ENCODE measurements at places on chromosomes 5 and 9.

GRCh38 chr5:178606269-178606668, 16.1 kb upstream of the COL23A1 start:
- no peak for DNase-seq

DNA sequence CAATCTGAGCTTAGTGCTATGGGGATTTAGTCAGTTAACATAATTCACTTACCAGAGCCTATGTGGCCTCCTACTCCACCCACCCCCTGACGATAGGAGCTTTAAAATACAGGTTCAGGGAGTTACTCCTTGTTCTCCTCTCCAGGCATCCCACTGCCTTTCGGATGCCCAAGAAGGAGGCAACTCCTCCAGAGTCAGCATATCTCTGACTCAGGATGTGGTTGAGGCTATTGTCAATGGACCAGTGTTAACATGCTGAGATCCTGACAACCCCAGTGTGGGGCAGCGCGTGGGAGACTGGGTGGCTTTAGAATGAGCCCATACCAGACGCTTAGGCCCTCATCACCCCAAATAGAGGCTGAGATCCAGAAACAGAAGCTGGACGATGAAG, 27.4 kb downstream of the BICD2 start:
- no peak for DNase-seq

- no peak for DNase-seq
These were observed 4.4 kb downstream of the TTC16 start for GRCh38 chr9:127720031-127720864.

DNA sequence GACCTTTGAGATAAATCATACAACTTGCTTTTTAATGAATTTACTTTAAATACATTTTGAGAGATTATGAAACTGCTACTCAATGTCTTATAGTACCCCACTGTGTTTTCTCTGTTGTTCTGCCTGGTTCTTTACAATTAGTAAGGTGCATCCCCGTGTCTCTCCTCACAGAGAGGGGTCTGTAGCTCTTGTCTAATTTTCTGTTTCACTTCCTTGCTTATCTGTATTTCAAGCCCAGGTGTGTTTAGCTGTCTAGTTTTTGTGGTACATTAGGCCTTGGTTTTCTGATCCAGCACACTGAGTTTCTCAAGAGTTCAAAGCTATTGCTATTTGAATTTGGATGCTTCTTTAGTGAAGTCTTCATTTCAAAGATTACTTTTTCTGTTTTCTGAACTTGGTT, 105.1 kb downstream of the MAST4 start:
- DNase-seq, result no peak

DNA sequence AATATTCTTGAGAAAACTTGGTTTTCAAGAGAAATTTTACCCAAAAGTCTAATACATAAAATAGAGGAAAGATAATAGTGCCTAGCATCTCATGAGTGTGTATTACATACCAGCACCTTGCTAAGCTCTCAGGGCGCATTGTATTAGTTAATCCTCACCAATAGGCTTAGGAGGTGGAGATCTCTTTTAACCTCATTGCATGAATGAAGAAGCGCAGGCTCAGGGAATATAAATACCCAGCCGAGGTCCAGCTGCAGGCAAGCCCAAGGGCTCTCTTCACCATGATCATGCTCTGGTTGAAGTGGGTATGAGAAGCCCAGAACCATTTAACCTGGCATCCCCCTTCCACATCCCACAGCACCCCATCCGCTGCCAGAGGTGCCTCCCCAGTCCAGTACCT, 46.0 kb downstream of the CAMK2A start:
- DNase-seq, result no peak

GRCh38 chr9:31394015-31394473, 990.4 kb upstream of the ACO1 start:
- no peak for DNase-seq

DNA sequence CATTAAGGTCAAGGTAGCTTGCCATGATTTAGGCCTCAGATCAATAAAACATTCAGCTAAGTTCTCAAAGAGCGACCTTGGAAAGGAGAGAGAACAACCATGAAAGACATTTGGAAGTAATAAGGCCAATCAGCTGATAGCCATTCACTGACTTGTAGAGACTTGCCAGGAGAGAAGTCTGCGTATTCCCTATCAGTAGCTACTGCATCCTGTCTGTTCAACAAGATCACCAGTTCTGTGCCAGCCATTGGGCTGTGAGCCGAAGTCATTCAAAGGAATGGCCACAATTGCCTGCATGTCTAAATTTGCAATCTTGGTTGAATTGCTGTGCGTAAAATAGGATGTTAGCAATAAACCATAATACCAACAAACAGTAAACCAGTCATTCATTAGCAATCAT, 219.8 kb downstream of the FBXL7 start:
- DNase-seq, result no peak

GRCh38 chr5:88172847-88173758, 95.5 kb downstream of the TMEM161B start:
- no peak for DNase-seq

GRCh38 chr9:132032238-132032950, 47.3 kb downstream of the MED27 start:
- no peak for DNase-seq

- DNase-seq, result no peak
These were observed 104.8 kb upstream of the TBC1D2 start for GRCh38 chr9:98360176-98360708.

GRCh38 chr9:106757514-106757913, 105.5 kb upstream of the ZNF462 start:
- DNase-seq, result no peak

DNA sequence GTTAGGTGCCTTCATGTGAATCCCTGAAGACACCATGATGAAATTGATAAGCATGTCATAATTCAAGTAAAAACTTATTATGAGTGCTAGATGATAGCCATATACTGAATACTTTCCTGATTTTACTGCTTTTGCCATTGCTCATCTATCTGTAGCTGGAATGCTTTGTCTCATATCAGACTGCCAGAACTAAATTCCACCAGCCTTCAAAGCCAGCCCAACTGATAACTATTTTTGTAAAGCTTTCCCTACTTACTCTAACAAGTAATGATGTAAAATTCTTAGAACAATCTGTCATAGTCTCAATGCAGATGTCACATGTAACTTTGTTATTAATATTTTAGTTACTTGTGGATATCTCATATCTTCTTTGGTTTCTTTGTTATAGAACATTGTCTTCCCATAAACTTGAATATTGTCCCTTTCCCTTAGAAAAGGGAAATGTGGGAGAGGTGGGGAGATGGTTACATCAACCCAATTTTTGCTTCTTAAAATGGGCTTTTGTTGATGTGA, 128.3 kb downstream of the ZCCHC7 start:
- DNase-seq, result no peak

DNA sequence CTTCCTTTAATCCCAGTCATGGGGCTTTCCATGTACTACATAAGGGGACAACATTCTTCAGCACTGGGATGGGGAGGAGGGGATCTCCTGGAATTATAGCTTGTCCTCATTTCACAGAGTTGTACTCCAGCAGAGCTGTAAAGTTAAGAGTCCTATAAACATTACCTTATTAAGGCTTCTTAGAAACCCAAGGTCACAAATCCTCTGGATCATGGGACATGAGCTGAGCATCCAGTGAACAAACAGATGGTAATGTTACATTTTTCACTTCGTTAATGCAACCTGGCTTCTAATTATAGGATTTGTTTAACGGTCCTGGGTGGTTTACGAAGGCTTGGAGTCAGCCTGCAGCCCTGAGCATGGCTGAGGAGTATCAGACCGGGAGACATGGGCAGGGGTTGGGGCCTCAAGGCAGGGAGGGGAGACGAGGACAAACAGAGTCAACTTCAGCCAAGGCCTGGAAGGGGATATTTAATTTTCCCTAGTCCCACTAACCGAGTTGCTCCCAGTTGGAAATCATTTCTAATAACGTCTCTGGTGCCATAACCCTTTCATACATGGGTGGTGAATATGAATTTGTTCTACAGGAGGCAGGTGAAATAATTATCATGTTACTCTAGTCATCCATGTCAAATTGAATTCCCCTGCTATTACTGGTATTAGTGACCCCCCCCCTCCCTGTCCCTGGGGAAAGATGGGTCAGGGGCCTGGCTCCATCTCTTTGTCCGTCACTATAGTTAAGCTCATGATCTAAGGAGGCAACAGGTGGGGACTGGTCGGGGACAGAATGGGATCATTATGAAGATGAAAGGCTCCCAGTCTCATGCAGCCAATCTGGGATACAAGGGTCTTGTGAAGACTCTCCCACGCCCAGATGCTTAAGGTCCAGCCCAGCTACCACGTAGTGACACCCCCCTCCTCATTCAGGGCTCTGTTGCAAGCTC, 10.7 kb upstream of the IL17B start:
- DNase-seq, result no peak

DNA sequence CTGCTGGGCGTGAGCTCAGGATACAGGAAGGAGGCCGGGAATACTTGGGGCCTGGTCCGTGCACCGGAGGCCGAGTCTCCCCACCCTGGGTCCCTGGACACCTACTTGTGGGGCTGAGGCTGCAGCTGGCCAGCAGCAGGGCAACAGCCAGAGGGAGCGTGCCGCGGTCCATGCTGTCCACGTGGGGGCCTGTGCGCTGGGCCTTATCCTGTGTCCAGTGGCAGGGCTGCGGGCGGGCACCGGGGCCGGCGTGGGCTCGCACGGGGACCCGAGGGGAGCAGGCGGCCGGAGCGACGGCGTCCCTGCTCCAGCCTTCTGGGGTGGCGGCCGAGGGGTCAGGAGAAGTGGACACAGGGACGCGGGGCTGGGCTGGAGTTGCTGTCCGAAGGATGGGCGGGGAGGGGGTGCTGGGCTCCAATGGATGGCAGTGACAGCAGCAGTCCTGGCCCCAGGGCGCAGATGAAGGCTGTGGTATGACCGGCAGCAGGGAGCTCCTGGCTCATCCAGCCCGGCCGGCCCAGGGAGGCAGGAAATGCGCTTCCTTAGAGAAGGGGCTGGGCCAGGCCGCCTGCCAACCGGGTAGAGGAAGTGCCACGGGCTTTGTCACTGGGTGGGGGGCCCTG, at the start of gene ENG:
ENG (minus strand) TSS at position 475 of the 623 bp plus-strand sequence; CDS start at position 172, 303 bp downstream.
- DNase-seq, result no peak

GRCh38 chr5:171499611-171500010, 80.2 kb downstream of the FGF18 start:
- no peak for DNase-seq

Measured in cortex of kidney (tissue), 1 donor.